HS-27A (cell line): ENCODE measurements at places on chromosomes 2 and 18.

DNA sequence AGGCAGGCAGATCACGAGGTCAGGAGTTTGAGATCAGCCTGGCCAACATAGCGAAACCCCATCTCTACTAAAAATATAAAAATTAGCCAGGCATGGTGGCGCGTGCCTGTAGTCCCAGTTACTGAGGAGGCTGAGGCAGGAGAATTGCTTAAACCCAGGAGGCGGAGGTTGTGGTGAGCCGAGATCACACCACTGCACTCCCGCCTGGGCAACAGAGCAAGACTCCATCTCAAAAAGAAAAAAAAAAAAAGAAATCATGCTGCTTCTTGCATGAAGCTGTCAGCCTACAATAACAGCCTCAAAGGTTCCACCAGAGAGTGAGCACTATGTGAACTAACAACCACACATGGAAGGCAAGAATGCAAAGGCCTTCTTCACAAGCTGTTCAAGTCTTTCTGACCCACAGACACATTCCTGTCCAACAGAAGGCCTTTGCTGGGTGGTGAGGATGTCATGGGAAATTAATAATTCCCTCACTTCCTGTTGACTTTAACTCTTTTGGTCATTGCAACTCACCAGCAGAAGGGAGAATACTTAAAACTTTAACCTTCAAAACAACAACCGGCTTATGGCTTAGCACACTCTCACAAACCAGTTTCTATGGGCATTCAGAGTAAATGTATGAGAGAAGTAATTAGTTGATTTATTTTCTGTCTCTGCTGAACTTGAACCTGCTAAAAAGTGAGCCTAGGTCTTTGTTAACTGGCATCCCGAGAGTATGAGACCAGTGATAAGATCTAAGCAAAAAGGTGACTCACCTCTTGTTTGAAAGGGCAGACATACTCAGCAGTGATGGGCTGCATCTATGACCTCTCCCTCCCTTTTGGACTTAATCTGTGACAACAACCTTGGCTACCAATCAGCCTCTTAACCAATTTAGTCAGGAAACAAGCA is 11.8 kb downstream of the PLEKHM3 start:
- DNase-seq: no peak

DNA sequence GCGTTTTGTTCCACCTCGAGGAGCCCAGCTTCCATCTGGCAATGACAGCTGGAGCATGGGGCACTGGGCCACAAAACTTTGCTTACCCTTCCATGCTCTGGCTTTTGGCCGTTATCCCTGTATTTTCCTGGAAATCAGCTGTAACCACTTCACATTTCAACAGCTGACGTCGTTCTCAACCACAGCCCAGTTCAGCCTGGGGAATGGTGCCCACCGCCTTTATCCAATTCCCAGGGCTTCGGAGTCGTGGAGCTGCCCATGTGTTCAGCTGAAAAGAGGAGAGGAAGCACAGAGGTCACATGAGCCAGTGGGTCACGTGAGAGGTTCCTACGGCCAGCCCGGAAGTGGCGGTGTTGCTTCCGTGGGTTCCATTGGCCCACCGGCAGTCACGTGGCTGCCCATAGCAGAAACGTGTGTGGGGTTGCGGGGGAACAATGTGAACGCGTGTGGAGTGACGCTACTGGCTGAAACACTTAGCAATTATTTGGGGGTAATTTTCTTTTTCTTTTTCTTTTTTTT is 16.7 kb upstream of the EDAR start:
- no peak for DNase-seq

GRCh38 chr18:73670524-73670923 is 477.1 kb downstream of the FBXO15 start:
- DNase-seq: no peak

- DNase-seq: no peak
These were observed 74.0 kb downstream of the AGPS start for GRCh38 chr2:177466337-177467195.

GRCh38 chr2:163665051-163665450 is 70.8 kb downstream of the FIGN start:
- DNase-seq: no peak

DNA sequence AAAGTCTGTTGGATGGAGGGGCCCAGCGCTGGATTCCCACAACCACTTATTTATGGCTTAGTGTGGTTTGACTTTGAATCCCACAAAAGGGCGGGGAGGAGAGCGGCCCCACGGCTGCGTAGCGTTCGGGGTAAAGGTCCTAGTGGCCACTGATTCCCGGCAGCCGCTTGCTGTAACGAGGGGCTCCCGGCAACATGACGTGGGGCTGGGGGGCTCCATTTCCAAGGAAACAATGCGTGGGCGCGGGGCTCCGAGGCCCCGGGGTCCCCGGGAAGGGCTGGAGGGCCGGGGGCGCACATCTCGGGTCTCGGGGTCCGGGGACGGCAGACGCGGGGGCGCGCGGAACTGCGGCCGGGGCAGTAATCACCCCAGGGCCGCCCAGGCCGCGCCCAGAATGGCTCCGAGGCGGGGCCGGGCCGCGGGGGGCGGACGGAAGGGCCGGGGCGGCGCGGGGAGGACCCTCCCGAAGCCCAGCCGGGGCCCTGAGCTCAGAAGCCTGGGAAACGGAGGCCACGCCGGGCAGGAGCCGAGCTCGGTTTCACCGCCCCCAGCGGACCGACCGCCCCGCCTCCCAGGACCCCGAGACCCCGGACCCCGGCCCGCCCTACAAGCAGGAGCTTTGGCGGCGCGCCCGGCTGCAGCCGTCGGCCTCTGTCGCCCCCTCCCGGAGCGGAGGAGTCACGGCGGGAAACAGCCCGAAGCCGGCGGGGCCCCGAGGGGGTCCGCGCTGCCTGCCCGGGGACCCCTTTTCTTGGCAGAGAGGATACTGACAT is 11.9 kb upstream of the MLPH start:
- no peak for DNase-seq

GRCh38 chr2:14475994-14476393 is 156.5 kb upstream of the LRATD1 start:
- no peak for DNase-seq

GRCh38 chr2:131659168-131659572 is 131.5 kb downstream of the CCDC74A start:
- DNase-seq: no peak

DNA sequence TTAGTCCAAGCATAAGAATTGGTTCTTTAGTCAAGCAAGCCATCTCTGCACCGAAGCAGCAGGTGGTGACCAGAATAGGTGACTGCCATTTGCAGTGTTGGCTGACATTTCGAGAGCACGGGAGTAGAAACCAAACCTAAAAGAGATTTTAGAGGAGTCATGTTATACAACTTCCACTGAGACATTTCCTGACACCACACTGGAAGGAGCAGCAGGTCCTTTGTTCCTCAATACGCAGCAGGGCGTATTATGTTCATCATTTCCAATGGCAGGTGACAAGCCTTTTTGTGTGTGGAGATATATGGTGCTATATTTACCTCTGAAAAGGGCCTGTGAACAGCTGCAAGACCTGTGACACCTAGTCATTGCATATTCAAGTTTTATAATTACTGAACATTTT is 418.8 kb upstream of the NETO1 start:
- no peak for DNase-seq

DNA sequence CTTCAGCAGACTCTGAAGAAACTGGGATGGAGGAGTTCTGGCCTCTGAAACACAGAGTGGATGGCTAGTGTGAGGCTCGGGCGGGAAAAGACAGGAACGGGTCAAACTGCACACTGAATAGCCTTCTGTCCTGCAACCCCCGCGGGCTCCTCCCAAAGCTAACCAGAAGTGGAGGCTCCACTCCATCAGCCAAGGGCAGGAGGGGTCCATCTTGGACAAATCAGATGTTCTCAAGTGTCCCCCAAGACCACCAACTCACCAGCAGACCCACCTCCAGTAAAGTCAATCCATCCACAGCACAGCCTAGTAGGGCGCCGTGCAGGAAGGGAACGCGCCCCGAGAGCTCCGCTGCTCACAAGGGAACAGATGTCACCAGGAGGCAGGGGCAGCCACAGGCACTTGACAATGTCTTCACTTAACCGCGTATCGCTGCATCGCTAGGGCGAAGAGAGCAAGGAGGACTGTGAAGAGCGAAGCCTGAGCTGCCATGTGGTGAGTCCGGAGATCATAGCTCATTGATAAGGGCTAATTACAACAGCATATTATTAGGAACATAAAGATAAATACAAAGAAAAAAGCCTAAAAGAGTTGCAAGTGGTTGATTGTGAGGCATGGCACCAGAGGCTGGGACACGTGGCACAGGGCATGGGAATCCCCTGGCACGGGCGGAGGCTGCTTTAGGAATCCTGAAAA is 494.6 kb upstream of the MYT1L start:
- DNase-seq: no peak

DNA sequence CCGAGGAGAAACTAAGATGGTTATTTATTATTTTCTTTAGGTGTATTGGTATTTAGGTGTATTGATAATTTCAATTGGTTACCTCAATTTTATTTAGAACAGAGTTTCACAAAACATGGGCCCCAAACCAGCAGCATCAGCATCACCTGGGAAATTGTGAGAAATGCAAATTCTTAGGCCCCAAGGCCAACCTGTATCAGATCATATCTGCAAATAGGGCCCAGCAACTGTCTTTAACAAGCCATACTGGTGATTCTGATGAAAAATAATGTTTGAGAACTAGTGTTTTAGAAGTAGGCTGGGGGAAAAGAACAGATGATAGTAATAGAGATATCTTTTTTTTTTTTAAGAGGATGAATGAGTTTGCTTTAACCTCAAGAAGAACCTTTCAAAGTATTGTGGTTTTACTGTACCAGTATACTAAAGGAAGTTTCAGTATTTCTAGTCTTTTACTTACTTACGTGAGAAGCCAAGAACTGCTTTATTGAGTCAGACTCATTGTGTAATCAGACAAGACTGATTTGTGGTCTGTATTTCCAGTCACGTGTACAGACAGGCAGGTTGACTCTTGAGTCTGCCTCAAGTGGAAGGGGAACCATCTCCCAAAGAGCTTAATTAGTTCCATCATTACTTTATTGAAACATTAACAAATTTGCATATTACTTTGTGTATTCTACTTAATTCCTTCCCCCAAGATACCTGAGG is 60.4 kb upstream of the GAREM1 start:
- DNase-seq: no peak

- no peak for DNase-seq
These were observed 927.3 kb upstream of the CDH2 start for GRCh38 chr18:29104227-29104626.

GRCh38 chr2:156867201-156867600 is 390.3 kb upstream of the GALNT5 start:
- no peak for DNase-seq

DNA sequence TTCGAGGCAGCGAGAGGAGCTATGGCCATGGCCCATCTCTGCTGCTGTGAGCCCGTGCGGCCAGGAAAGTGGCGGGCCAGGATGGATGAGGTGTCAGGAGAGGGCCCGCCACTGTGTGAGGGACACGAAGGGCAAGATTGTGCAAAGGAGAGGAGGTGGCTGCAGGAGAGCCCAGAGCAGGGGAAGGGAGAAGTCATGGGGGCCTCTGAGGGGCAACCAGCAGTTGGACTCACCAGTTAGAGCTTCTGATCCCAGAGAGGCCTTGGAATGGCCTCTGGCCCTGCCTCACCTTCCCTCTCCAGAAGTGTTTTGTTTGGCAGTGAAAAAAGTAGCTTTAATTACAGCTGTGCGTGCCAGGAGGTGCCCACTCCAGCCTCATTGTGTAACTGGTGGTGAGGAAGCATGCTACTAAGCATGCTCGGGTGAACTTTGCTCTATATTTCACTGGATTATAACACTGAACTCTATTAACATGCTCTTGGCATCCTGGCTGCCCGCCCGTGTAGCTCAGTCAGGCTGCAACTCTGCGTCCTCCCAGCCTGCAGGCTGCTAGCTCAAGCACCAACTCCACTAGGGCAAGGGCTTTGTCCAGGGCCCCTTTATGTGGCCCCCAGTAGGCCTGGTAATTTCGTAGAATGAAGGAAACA is 34.2 kb downstream of the IMPA2 start:
- DNase-seq: no peak

DNA sequence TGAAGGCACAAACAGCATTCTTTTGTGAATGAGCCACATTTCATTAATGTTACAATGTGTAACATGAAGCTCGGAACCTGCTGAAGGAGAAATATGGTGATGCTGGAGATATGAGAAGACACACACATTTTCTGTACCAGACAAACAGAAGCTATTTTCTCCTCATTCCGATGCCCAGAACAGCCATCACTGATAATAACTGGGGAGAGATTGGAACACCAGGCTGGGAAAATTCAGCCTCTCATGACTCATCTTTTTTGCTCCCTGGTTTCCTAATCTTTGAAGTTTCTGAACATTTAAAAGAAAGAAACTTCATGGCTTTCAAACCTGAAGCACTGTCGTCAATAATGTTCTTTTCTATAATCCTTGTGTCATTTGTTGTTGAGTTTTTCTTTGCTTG is 110.9 kb downstream of the LYPD6 start:
- DNase-seq: no peak

DNA sequence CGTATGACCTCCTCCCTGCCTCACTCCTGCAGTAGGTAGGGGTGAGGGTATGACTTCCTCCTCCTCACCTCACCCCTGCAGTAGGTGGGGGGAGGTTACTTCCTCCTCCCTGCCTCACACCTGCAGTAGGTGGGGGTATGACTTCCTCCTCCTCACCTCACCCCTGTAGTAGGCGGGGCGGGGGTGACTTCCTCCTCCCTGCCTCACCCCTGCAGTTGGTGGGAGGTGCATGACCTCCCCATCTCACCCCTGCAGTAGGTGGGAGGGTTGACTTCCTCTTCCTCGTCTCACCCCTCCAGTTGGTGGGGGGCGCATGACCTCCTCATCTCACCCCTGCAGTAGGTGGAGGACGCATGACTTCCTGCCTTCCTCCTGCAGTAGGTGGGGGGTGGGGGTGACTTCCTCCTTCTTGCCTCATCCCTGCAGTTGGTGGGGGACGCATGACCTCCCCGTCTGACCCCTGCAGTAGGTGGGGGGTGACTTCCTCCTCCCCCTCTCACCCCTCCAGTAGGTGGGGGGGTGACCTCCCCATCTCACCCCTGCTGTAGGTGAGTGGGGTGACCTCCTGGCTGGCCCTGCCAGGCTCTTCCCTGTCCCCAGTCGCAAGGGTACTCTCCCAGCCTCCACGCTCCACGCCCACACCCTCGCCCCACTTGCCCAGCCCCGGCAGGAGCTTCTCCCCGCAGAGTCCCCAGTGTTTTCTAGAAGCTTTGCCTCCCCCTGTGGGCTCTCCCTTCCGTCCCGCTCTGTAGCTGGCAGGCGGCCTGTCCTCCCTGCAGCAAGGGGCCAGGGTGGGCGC is 39.3 kb downstream of the TSHZ1 start:
- DNase-seq: no peak

GRCh38 chr2:70046534-70046933 is 40.7 kb upstream of the PCBP1 start:
- no peak for DNase-seq

- no peak for DNase-seq
These were observed 15.1 kb upstream of the SOX11 start for GRCh38 chr2:5677133-5677532.

DNA sequence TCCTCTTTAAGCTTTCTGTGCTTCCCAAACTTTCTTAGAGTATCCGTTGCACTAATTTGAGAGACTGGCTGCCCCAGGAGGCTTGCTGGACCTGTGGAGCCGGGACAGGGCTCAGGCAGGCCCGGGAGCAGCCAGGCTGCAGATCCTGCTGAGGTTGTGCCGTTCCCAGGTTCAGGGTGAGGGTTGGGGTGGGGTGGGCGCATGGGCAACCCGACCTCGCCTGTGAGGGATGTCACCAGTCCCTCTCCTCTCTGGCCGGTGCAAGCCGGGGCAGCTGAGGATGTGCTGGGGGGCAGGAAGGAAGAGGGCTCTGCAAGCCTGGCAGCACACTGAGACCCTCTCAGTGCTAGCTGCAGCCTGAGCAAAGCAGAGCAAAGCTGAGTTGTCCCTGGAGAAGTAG is 57.6 kb downstream of the DYSF start:
- no peak for DNase-seq
